ENCODE measurements at places on chromosomes 5 and 9.

DNA sequence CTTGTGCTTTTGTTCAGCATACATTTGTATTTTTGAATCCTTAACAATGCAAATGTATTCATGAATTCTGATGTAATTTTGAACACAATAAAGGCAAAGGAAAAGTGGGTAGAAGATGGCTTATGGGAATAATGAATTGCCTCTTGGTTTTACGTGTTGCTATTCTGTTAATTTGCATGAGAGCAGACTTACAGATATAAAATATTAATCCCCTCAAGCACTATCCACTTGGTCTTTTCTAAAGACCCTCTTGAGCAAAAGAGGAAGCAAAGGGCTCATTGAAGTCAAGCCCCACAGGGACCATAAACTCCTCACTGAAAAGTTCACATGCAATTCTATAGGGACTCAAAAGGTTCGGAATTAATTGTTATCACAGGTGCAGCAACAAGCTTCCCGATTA lies 51.9 kb downstream of the OSTF1 start:
- DNase-seq = no peak

DNA sequence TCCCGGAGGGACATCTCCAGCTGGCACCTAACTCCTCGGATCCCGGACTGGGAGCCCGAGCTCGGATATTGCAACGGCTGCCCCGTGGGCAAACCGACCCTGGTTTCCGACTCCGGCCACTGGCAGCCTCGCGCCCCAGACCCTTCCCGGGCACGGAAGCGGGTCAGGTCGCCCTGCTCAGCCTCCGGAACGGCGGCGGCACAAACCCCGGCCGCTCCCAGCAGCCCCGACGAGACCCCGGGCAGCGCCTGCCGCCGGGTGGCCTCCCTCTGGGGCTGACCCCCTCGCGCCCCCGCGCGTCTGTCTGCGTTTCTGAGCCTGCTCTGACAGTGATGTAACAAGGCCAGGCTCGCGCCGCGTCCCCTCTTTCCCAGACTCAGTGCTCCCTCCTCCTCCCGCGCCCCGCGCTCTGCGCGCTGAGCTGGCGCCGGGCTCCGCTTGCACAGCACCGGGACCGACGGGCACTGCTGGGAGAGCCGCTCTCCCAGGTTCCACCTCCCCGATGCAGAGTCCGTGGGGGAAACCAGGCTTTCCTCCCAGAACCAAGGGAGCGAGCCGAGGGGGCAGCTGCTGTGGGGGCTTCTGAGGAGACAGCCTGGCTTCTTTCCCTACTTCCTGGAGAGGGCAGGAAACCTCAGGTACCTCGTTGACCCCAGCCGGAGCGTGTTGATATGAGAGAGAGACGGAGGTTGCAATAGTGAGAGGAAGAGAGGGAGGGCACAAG lies at the start of gene TMEM215:
TSS of gene TMEM215 (plus strand) at position 373 of the 724 bp plus-strand sequence. CDS start 644 bp downstream, outside the sequence.
- peak; percentile 83 for DNase-seq

- DNase-seq = peak; percentile 46
Measured at GRCh38 chr5:1901983-1902382, 19.3 kb upstream of the IRX4 start.

GRCh38 chr5:115487756-115488155 lies 56.8 kb downstream of the FEM1C start:
- no peak for DNase-seq

DNA sequence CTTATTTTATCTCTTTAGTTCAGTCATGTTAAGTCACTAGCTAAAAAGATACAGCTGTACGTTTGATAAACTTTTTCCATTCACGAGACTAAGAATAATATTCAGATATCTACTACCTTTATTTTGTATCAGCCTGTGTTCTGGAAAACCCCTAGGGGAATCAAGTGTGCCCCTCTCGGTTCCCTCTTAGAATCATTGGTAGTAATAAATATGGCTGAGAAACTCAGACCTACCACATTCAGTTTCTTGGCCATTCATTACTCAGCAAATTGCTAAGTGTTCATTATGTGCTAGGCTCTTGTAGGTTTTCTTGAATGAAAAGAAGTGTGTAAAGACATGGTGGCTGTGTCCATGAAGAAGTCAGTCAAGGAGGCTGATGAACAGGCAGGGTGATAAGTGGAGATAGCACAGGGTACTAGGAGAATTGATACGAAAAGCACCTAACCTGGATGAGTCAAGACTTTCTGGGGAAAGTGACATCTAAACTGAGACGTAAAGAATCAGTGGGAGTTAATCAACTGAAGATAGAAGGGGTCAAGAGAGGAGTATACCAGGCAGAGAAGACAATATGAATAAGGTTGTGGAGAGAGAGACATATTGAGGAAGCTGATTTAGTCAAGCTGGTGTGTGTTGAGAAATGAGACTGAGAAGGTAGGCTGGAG lies 86.2 kb downstream of the CSNK1G3 start:
- DNase-seq = no peak

DNA sequence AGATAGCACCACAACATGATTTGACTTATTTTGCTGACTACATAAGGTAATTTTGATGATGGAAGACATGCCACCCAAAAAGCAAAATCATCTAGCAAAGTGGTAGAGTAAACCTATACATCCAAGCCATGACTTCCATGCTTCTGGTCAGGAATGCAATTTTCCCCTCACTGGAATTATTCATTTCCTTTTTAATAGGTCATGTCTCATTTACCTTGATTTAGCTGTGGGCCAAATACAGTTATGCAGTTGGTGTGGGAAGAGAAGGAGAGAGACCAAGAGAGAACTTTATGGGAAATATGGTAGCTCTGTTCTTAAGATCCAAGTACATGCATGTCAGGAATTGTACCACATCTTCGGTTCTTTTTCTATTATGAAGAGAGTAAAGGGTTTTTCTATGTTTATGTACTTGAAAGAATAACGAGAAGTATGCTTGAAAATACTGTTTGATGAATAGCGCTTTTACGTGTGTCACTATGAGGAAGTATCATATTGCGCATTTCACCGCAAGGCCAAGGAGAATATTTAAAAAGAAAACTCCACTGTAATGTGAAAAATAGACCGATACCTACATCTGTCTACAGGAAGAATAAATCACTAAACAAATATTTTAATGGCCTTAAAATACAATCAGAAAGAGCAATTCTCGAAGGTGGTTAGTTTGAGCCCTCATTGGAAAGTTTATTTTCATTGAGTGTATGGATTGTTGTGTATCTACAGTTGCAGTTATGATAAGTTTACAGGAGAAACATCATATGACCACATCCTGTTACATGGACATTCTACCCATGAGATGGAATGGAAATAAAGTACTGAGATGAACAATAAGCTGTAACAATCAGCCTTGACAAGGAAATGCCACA lies 134.0 kb downstream of the FOXD1 start:
- no peak for DNase-seq

GRCh38 chr9:128393970-128394369 lies 22.8 kb downstream of the URM1 start:
- no peak for DNase-seq

- no peak for DNase-seq
Measured at GRCh38 chr9:69762527-69762926, 2.7 kb upstream of the PTAR1 start.

GRCh38 chr9:97348871-97349270 lies 41.4 kb downstream of the CCDC180 start:
- no peak for DNase-seq

DNA sequence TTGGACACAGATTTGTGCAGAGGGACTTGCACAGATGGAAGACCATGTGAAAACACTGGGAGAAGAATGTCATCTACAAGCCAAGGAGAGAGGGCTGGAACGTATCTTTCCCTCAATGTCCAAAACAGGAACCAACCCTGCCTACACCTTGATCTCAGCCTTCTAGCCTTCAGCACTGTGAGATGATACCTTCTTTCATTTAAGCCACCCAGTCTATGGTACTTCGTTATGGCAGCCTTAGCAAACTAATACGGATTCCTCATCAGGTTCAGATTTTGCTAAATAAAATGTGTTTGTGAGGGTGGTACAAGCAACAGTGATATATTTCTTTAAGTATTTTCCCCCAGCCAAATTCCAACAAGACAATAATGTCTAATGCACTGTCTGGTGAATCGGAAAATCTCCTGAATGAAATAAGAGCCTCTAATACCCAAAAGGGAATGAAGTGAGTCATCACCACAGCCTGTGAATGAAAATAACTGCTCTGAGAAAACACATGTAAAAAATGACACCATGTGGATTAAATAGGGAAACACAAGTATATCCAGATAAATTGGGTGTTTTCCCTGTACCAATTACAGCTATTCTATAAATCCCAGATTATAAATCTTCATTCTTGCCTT lies 182.8 kb upstream of the TARS1 start:
- no peak for DNase-seq

DNA sequence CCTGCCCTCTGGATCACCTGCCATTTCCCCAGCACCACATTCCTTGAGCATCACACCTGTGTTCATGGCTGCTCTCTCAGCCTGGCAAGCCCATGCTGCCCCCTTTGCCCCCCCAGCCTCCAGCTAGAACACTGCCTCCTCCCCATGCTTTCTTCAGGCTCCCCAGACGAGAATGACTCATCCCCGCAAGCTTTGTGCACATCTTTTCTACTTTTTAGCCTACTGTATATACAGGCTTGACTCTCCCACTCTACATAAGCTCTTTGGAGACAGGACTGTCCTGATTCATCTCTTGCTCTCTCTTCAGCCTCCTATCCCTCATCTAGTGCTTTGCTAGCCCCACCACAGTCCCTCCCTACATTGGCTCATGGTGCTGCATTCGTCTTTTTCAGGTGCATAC lies 19.9 kb upstream of the GLIPR2 start:
- no peak for DNase-seq

DNA sequence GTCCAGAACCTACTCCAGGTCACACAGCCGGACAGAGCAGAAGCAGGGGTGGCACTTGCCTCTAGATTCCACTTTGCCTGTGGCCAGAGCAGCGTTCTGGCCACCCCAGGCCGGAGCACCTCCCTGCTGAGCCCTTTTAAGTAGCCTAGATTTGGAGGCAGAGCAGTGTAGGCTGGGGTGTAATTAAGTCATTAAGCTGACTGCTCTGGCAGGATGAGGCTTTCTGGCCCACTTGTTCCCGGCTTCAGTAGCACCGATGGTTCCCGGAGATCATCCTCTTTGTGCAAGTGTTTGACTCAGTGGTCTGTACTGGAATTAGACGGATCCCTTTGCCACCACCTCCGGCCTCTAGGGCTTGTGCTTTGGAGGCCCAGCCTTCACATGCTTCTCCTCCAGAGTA lies 281.9 kb upstream of the ANKRD55 start:
- no peak for DNase-seq

- no peak for DNase-seq
Measured at GRCh38 chr5:74272831-74273451, 367.6 kb downstream of the ENC1 start.

- DNase-seq = no peak
Measured at GRCh38 chr5:171573451-171574225, 154.2 kb downstream of the FGF18 start.

- peak; percentile 28 for DNase-seq
Measured at GRCh38 chr5:139488260-139488659, 5.7 kb upstream of the STING1 start.

GRCh38 chr5:124645396-124645795 lies 101.0 kb downstream of the ZNF608 start:
- DNase-seq = no peak

- DNase-seq = no peak
Measured at GRCh38 chr9:124855944-124856765, 2.9 kb downstream of the WDR38 start.

GRCh38 chr5:143748516-143748915 lies 63.4 kb upstream of the HMHB1 start:
- no peak for DNase-seq

GRCh38 chr5:14348142-14348541 lies 205.0 kb downstream of the TRIO start:
- no peak for DNase-seq

DNA sequence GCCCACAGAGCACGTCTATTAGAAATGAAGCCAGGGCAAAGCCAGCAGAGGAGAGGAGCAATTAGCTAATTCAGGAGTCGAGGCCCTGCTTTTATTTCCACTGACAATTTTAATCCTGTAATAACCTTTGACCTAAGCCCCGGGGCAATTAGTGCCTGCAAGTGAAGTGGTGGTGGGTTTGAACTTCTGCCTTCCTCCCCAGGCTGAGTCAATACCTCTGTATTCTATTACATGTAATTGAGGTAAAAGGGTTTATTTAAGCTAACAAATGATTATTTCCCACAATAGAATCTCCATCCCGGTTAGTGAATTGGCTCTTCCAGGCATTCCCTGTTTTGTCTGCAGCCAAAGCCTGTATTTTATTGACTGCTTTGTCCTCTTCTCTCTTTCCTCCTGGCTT lies 49.9 kb downstream of the FGF18 start:
- no peak for DNase-seq

DNA sequence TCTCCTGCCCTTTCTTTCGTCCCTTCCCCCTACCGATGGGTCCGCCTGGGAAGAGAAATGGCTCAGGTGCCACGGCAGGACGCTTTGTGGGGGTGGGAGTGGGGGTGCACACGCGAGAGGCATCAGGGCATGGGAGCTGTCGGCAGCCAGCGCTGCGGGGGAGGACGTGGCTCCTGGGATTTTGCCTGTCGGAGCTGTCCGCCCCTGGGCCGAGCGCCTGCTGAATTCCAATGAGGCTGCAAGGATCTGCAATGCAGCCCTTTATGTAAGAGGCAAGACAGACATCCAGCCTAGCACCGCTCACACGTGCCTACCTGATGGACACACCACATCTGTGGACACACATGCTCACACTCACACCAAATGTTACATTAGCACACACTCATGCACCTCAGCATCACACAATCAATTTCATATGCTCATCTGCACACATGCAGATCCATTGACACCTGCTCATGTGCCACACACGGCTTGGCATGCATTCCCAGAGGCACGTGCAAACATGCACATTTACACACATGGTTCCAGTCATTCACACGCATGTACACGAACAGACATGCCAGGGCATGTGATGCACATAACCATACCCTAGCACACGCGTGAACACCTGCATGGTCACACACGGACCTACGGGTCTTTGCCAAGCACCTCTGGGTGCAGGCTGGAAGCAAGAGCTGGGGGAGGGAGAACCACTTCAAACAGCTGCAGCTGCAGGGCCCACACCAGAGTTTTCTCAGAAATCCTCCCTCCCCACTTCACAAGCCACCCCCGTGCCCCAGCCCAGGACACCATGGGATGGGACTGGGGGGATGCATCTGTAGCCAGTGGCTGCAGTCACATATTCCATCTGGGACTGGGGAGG lies 1.4 kb downstream of the GRIN1 start:
- peak; percentile 77 for DNase-seq

- no peak for DNase-seq
Measured at GRCh38 chr9:135020481-135021392, 66.7 kb upstream of the OLFM1 start.

- DNase-seq = no peak
Measured at GRCh38 chr9:115952430-115953292, 200.9 kb upstream of the PAPPA start.

DNA sequence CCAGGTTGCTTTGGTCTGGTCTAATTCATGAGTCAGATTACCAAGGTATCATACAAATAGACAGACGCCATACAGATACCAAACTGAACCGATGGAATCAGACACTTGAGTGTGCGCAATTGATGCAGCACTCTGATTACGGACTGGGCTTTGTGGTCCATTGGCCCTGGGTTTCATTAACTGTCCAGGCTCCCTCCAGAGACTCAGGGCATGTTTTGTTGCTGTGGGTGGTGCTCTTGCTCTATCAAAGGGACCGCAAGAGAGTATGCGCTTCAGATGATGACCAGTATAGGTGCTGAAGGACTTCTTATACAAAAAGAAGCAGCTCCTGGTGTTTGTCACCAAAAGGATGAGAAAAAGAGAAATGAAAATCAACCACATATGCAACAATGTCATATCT lies 36.9 kb upstream of the ANKRD55 start:
- DNase-seq = no peak

Data from chondrocyte (in vitro differentiated cells).